T-helper 17 cell (primary cell): ENCODE measurements at places on chromosomes 6 and 20.

GRCh38 chr6:32689531-32690501 is 23.4 kb upstream of the HLA-DQB1 start:
- DNase-seq, result no peak

GRCh38 chr20:63446216-63447024 is 26.0 kb downstream of the KCNQ2 start:
- DNase-seq, result no peak

DNA sequence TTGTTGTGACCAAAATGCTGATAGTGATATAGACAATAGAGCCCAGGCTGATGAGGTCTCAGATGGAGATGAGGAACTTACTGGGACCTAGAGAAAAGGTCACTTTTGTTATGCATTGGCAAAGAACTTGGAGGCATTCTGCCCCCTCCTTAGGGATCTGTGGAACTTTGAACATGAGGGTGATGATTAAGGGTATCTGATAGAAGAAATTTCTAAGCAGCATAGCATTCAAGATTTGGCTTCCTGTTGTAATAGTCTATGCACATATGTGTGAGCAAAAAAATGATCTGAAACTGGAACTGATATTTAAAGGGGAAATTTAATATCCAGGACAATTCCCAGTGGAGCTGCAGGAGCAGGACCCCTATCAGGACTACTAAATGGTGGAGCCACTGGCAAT is 17.1 kb downstream of the HLA-A start:
- no peak for DNase-seq

DNA sequence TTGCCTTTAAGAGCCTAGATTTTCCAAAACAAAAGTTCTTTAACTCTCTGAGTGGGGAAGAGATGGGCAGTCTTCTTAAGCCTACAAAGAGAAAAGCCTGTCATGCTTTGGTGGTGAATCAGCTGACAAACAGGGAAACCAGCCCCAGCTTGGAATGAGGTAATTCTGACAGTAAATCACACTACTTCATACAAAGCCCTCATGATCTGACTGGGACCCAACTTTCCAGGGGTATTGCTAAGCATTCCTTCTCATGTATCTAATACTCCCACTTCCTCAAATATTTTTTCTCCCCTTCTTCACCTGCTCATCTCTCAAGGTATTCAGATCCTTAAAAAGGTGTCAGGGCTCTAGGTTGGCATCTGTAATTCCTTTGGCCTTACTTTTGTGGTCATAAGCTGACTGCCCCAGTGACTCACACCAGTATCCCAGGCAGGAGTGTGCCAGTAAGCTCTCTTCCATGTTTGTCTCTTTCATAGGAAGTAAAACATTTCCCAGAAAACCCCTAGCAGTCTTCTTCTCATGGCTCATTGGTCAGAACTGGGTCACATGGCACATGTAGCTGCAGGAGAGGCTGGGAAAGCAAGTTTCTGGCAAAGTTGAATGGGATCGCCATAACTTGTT is 15.0 kb upstream of the TBC1D22B start:
- DNase-seq, result no peak

DNA sequence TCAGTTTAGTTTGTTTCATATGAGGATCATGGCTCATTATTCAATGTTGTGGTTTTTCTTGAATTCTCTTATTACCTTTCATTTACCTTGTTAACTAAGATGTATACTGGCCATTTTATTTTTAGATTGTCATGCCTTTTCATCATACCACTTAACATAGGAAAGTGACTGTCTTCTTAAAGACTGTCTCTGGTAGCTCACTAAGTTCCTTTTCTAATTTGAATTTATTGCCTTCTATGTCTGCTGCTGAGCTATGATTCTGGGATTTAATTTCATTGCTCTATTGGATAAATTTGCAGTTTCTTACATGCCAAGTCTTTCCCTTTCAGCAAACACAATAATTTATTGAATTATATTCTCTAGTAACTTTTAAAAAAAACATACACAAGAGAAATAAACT is 49.5 kb upstream of the ANKEF1 start:
- DNase-seq, result no peak

DNA sequence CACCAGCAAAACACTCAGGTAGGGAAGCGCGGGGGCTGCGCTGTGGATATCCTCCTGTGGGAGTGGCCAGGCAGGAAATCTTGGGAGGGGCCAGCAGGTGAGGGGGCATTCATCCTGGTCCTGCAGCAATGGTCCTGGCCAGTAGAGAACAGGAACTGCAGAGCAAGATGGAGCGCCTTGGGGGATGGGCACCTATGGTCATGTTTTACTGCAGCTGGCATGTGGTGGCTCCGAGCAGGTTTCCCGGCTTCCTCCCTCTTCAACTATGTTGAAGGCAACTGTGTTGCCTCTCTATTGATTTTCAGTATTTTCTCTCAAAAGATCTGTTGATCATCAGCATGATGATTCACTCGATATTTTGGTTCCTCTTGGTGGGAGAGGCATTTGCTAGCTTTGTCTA is 70.9 kb downstream of the SNAP91 start:
- DNase-seq, result no peak

- no peak for DNase-seq
Measured at GRCh38 chr6:86456821-86457220, 480.5 kb upstream of the HTR1E start.

DNA sequence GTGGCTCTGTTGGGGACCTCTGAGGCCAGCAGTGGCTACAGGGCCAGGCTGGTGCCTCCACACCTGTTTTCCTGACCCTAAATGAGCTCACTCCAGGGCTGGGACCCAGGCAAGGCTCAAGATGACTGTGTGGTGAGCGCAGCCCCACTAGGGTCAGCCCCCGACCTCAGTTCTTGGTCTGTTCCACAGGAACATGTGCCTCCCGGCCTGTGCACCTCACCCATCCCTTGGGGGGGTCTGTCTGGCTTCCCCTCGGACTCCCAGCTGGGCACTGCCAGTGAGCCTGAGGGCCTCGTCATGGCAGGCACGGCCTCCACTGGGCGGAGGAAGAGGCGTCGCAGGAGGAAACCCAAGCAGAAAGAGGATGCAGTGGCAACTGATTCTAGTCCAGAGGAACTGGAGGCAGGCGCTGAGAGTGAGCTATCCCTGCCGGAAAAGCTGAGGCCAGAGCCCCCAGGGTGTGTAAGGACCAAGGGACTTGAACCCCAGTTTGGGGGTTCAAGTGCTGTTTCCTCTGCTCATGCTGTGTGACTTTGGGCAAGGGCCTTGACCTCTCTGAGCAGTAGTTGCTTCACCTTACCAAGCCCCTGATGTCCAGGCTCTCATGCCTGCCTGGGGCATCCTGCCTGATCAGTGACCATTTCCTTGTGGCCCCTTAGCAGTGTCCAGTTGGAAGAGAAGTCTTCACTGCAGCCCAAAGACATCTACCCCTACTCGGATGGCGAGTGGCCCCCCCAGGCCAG is 8.0 kb downstream of the LPIN3 start:
- DNase-seq, result no peak

GRCh38 chr6:802701-803100 is 109.8 kb upstream of the EXOC2 start:
- no peak for DNase-seq

- DNase-seq, result no peak
Measured at GRCh38 chr6:127103482-127103881, 15.0 kb upstream of the RSPO3 start.

GRCh38 chr20:41224281-41224680 is 86.9 kb downstream of the PLCG1 start:
- DNase-seq, result no peak

GRCh38 chr6:501891-502601 is 110.5 kb downstream of the IRF4 start:
- peak; percentile 49 for DNase-seq

DNA sequence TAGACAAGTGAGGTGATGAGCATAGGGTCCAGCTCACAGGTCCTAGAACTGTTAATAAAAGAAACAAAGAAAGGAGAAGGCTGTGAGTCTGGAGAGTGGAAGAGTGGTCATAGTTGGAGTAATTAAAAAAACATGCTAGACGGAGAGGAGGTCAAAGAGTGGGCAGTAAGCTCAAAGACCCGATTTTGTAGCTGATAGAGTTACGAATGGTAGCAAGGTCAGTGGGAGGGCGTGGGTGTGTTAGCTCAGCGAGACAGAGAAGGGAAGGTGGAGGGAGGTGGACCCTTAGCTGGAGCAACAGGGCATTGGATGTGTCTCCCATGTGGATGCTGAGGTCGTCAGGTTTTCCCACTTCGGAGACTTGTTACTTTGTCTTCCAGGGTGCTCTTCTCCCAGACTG is 431.7 kb downstream of the CDH26 start:
- no peak for DNase-seq

- DNase-seq, result no peak
Measured at GRCh38 chr6:162290846-162291465, 436.6 kb downstream of the PRKN start.

GRCh38 chr6:6931071-6932025 is 176.4 kb upstream of the RREB1 start:
- DNase-seq, result no peak

- no peak for DNase-seq
Measured at GRCh38 chr6:88535306-88535705, 369.2 kb upstream of the CNR1 start.

- DNase-seq, result no peak
Measured at GRCh38 chr6:69813508-69813907, 16.7 kb upstream of the LMBRD1 start.
